ENCODE measurements at places on chromosomes 2 and 18.

DNA sequence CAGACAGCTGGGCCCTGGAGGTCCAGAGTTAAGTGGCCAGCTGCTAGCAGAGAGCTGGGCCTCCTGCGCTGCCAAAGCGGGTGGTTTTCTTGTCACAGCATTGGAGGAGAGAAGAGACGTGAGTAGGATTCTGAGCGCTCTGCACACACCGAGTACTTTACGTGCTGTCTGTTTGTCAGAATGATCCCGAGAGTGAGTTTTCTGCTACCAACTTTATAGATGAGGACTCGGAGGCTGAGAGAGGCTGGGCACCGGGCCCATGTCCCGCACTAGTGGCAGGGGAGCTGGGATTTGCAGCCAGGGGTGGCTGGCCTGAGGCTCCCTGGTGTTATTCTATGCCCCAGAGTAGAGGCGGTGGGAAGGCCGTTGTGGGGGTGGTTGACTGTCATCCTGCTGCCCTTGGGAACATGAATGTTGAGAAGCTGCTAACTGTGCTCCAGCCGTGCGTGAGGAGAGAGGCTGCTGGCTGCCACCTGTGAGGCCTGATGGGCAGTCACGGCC is 36.3 kb upstream of the MBP start:
- DNase-seq, result no peak

DNA sequence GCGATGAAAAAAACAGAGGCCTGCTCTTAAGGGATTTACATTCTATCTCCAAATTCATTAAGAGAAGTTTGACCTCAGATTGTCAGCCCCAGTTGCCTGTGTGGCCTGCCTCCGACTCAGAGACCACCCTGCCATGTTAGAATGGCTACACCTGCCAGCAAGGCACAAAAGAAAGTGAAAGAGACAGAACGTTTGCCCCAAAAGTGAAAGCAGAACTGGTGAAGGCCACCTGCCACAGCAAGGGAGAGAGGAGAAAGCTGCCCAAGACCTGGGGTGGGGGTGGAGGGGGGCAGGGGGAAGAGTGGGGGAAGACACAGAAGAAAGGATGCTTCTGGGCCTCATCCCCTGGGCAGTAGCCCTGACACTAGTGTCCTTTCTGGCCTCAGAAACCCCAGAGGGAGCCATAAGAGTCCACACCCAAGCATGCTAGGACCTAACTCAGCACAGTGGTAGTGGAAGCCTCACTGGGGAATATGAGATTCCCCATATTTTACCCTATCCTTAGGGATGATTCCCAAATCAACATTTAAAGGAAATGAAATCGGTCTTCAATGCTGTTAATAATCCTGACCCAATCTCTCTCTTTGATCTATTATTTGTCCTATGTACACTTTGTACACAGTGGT is 389.7 kb downstream of the TXNL1 start:
- DNase-seq, result no peak

DNA sequence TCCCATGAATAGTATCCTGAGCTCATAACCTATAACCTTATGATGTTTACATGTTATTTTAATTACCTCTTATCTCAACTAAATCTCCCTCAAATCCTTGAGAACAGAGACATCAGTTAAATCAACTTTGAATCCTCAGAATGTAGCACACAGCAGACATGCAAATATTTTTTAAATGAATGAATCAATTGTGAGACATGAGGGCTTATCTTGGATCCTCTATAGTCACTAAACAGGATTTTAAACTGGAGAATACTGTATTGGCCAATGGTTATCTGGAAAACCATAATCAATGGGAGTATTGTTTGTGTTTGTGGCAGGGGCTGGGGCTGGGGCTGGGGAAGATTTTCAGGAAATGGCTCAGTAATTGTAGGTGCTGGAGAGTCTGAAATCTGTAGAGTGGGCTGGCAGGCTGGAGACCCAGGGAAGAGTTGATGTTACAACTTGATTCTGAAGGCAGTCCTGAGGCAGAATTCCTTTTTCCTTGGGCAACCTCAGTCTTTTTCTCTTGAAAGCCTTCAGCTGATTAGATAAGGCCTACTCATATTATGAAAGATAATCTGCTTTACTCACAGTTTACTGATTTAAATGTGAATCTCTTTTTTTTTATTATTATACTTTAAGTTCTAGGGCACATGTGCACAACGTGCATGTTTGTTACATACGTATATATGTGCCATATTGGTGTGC is 106.3 kb downstream of the NCOA1 start:
- DNase-seq, result no peak

DNA sequence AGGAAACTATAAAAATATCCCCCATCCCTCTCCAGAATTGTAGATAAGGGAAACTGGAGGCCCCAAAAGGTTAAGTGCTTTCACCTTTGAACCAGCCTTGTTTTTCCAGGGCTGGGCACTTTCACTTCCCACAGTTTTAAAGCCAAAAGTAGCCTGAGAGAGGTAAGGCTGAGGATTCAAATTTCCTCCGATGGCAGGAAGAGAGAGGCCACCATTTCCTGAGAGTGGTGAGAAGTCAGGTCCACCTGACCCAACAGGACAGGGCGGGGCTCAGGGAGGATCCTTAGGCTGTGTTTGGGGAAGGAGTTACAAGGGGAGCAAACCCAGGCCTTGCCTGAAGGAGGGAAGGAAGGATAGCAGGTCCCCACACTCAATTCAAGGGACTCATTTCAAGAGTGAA is 4.7 kb upstream of the TEX261 start:
- DNase-seq, result no peak

- DNase-seq, result no peak
These were observed 237.6 kb upstream of the TRIB2 start for GRCh38 chr2:12479065-12479601.

- DNase-seq, result no peak
These were observed 77.7 kb downstream of the TRIM43 start for GRCh38 chr2:95669441-95669991.

- no peak for DNase-seq
These were observed 5.0 kb upstream of the IL18RAP start for GRCh38 chr2:102417946-102418345.

- no peak for DNase-seq
These were observed 9.0 kb downstream of the CYBRD1 start for GRCh38 chr2:171531291-171531690.

DNA sequence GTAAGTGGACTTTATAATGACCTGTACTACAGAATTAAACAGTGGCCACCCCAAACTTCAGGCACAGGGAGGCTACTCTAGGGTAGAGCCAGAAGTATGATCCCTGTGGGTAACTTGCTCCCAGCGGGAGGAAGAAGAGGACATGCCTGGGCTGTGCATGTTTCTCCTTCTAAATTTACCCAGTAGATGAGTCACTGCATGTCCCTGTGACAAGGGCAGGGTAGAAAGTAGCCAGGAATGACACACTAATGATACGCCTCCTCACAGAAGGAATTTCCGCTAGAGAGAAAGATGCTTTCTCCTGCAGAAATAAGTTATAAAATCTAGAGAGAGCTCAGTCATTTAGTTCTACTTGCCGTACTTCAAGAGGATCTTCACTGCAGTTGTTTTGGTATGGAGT is 7.5 kb downstream of the ACYP2 start:
- no peak for DNase-seq

- DNase-seq, result no peak
These were observed 15.9 kb downstream of the GLS start for GRCh38 chr2:190896477-190896876.

DNA sequence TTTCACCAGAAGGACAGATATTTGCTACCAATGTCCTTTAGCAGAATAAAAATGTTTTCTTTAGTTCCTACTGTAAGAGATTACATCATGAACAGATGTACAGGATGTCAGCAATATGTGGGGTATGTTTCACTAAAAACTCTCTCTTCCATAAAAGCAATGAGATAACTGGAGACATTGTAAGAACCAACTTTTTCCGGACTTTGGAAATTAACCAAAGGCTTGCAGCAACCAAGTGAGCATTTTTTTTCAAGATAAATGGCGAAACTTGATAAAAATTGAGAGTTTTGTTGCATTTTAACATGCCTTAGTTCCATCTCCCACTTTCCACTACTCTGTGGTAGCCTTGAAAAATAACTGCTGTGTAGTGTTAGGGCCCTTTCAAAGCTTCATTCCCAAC is 429.8 kb upstream of the CDH2 start:
- DNase-seq, result no peak

DNA sequence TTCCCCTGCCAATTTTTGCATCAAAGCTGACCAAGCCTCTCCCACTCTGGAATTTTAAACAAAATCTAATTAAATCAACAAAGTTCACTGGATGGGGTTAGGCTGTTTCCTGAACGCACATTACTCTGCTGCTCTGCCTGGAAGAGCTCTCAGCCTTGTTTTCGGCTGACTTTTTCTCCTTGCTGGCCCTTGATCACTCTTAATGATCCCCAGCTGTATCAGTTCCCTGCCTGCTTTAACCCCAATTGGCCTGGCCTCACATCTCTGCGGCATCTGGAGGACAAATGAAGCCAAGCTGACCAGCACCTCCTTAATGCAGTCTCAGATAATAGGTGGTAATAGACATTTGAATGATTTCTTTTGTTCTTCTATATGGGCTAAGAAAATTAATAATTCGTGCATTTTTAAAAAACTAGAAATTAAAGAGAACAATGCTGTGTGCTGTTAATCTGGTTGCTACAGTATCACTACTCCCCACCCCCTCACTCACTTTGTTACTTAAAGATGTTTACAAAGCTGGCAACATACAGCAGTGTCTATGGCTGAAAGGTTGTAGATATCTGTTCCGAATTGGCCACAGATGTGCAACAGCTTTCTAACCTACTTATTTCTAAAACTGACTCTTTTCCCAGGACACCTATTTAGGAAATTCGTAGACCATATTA is 415.2 kb upstream of the KCNH7 start:
- DNase-seq, result no peak

DNA sequence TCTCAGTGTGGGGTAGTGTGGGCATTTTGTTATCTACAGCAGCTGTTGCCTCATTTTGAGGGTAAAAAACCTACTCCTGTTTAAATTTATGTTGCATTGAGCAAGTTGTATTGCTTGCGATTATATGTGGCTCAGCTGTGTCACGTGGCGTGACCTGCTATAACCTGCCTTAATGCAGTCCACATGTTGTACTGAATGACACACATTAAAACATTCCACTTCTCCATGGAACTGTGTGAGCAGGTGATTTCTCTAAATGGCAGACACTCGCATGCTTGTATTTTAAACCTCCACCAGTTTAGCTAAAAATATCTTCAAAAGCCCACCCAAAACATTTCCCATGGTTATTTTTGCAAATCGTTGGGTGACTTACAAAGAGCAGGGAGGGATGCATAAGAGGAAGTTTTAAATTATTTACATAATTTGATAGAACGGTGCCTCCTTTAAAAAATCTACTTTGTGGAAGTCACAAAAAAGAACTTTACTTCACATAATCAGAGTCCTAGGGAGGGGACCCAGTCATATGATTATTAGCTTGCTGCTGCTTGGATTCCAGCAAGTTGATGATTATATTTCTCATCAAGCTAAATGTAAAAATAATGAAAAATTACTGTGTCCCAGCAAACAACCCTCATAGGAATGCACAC is 163.3 kb upstream of the ZEB2 start:
- no peak for DNase-seq

DNA sequence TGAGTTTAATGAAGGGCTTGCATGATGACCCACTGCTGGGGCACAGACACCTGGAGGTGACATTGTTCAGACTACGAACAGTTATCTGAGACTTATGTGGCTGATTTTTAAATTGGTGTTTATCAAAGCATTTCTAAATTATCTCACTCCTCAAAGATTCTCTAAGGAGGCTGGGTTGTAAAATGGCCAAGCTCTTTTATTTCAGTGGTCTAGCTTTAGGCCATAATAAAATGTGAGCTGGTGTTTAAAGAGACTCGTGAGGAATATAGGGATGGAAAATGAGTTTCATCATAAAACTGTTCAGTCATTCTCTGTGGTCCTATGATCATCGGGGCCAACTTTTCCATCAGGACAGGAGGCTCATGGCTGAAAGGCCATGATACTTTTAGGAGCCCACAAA is 93.4 kb downstream of the SPP2 start:
- DNase-seq, result no peak

DNA sequence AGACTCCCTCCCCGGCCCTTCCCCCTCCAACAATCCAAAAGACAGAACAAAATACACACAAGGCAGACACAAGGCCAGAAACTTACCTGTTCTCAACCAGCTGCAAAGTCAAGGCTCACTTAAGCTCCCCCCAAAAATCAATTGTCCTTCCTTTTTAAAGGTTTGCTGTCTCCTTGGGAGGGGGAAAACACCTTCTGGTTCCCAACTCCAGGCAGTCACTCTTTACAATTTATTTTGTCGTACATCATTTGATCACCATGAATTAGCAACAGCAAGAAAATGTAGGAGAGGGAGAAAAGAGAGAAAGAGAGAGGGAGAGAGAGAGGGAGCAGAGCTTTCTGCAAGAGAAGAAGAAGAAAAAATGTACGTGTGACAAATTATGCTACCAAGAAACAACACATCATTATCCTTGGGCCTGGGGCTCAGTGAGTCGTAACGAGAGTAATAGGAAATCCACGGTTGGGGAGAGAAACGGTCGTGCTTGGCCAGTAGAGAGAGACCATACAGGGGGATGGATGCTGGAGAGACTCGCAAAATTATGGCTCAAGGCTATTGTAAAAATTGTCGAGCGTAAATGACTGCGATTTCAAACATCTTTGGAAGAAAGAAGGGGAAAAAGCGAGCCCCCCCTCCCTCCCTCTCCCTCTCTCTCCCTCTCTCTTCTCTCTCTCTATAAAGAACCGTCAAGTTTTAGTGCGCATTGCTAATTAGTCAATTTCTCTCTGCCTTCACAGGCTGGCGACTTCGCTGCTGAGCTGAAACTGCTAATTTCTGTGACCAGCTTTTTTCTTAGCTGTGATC is at the start of gene KLHL14:
Gene KLHL14 (minus strand): TSS at position 443 of the 801 bp plus-strand sequence. CDS start 2,432 bp downstream, outside the sequence.
- DNase-seq, result no peak

GRCh38 chr2:37500031-37500430 is 155.6 kb downstream of the QPCT start:
- DNase-seq, result no peak

DNA sequence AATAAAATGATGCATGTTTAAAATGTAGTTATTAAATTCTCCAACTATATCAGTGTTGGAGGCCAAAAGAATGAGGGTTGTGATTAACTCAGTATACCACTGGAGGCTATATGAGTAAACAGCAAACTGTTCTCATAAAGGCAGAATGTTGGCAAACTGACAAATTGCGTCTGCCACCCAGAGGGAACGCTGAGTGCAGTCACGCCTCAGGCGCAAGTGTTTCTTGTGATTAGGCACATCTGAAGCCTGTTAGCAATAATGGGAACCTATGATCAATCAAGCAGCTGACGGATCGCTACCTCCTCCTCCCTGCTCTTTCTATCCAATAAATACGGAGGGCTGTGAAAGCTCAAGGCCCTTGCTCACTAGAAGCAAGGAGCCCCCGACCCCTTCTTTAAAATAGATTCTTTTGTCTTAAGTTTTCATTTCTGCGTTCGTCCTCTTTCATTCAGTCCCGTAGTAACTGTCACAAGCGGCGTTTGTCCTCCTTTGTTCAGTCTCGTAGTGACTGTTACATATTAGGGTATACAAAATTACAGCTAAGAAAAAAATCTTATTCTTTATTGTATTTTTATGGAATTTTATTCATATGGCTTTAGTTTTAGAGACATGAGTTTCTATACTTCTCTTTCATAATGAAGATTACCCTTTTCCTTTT is 16.3 kb upstream of the RMND5A start:
- DNase-seq, result no peak

Measured in NCI-H2029 treated with DMSO at 0.1 percent for 48 hours (cell line).